ENCODE measurements at places on chromosomes 16 and 17.

DNA sequence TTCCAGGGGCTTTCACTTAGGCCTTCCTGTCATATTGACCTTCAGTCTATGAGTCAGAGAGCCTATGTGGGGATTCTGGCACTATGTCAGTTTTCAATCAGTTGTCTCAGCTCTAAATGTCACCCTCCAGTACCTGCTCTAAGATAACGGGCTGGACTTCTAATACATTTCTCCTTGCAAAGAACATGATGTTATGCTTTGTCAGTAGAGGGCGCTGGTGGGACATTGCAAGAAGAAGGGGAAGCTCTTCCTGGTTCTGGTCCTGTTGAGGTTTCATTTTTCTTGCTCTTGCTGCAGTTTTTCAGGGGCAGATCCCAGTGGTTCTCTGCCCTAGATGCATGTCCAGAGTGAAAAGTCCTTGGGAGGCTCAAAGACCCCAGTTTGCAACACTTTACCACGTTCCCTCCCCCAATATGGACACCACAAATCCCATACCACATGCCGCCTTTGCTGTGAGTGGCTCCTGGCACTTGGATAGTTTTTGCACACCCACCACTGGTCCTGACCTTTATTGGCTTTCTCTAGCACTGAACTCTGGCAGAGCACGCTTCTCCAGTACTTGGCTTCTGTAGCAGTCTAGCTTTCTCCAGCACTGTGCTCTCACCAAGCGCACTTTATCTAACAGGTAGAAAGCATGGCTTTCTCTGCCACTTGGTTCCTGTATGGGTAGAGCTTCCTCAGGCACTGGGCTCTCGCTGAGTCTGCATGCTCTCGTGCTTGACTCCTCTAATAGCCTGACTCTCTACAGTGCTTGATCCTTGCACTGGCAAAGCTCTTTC is 49.0 kb downstream of the BCL7C start:
- DNase-seq = peak; percentile 90

DNA sequence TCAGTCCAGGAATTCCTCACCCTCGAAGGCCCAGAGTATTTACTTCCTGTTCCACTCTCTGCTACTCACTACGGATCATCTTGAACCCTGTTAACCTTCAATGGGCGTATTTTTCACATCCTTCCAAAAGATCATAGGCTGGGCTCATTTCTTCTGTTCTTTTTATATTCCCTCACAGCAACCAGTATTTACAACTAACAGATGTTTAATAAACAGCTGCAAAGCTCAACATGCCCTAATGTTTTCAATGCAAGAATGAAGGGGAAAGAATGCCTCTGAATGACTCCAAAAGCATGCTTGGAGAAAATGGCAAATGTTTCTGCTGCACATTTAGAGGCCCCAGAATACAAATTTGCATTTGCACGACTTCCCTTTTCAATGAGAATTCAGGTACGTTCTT is 174.9 kb downstream of the ZFHX3 start:
- no peak for DNase-seq

- DNase-seq = no peak
These were observed 38.8 kb upstream of the HS3ST3A1 start for GRCh38 chr17:13640551-13640950.

GRCh38 chr17:38578229-38579082 is 27.3 kb downstream of the SRCIN1 start:
- no peak for DNase-seq

DNA sequence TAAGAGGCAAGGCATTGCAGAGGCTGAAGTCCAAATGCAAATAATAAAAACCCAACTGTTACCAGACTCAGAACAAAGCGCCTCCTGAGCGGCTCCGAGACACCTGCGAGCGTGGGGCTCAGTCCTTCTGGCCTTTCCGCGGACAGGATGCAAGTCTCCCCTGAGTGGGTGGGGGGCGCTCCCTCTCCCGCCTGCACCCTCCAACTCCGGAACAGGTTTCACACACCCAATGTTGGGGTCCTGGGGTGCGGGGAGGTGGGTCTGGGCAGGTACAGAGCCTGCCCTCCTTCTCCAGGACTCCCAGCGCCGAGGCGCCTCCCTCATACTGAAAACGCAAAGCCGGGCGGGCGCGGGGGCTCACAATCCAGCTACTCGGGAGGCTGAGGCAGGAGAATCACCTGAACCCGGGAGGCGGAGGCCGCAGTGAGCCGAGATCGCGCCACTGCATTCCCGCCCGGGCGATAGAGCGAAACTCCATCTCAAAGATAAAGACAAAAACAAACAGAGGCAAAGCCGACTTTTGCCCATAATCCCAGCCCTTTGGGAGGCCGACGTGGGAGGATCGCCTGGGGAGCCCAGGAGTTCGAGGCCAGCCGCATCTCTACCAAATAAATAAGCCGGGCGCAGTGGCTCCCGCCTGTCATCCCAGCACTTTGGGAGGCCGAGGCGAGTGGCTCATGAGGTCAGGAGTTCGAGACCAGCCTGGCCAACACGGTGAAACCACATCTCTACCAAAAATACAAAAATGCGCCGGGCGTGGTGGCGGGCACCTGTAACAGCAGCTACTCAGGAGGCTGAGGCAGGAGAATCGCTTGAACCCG is 893 bp downstream of the GINS2 start:
- no peak for DNase-seq

GRCh38 chr17:74295625-74296547 is 21.9 kb downstream of the DNAI2 start:
- peak; percentile 46 for DNase-seq

- peak; percentile 21 for DNase-seq
These were observed 310.0 kb downstream of the SOX9 start for GRCh38 chr17:72430611-72431432.

DNA sequence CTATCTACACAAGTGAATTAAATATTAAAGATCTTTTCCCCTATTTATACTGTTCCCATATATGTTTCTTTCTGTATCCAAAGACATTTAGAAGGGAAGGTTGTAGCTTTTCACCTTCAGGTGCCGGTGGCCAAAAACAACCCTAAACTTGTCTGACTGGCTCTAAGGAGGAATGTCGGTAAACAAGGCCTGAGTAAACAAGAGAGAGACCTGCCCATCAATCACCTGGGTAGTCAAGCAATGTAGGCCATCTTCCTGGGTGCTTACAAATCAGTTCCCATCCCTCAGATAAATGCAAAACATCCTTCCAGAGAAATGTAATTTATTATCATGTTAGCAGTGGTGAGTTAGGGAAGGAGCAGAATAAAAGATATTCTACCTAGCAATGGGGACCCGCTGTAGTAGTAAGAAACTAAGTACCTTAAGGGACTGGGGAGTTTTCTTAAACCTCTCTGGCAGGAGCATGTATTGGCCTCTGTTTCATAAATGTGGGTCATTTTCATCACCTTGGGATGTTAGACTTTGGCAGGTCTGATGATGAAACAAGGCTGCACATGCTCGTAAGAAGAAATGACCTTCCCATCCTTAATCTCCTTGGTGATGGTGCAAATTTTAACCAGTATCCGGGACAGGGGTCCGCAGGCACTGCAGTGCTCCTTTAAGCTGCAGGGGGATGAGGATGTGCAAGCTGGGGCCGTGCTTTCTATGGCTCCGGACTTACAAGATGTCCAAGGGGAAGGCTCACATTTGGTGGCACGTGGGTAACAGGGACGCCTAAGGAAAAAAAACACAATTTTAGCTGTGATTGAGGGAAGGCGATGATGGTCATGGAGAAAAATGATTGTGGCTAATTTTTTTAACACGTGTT is 8.4 kb downstream of the KRT39 start:
- no peak for DNase-seq

DNA sequence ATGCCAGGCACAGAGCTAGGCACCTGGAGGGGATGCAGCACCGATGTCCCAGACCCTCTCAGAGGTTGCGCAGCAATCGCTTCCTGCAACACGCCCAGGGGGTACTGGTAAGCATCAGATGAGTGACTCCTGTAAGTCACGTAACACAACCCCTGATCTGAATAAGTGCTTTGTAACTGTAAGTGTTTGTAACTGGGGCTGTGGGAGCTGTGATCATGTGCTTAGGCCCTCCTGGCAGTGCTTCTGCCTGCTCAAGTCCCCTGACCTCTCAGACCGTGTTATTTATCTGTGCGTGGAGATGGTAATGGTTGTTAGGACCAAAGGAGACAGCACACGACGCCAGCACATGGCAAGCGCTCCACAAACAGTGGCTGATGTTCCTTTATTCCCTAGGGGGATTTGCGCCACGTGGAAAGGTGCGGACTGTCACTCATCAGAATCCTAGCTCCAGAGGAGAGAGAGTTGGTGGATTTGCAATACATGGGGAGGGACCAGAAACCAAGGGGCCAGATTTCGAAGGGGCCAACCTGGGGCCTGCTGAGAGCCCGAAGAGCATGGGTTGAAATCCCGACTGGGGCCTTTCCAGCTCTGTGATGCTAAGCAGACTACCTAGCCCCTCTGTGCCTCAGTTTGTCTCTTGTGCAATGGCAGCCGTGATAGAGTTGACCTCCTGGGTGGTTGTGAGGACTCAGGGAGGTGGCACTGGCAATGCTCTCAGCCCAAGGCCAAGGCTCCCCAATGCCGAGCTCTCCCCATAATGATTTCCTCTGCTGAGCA is 151.8 kb downstream of the IRF8 start:
- DNase-seq = no peak

- no peak for DNase-seq
These were observed 87.1 kb downstream of the CYTH1 start for GRCh38 chr17:78694805-78695531.

- no peak for DNase-seq
These were observed 313.3 kb upstream of the HSBP1 start for GRCh38 chr16:83494459-83494858.

All from testis (tissue), 5 donors.